Fibroblast of mammary gland (primary cell): ENCODE measurements at places on chromosomes 12 and 14.
A peak's percentile ranks its signal among the peaks of the same experiment; 100 is the strongest.

DNA sequence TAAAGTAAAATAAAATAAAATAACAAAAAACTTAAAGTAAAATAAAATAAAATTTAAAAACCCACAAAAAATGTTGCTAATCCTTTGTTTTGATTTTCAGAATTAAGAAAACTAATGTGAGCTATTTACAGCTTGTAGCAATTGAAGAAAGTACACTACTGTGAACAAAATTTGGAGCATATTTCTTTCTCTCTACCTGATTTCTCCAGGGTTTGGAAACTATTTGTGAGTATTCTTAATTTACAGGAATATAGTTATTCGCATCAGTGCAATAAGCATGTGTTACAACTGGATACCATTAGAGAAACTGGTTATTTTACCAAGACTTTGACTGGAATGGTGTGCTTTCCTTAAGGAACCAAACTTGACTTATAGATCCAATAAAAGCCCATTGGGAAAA, 86.1 kb upstream of the CNOT2 start:
- no peak for DNase-seq

DNA sequence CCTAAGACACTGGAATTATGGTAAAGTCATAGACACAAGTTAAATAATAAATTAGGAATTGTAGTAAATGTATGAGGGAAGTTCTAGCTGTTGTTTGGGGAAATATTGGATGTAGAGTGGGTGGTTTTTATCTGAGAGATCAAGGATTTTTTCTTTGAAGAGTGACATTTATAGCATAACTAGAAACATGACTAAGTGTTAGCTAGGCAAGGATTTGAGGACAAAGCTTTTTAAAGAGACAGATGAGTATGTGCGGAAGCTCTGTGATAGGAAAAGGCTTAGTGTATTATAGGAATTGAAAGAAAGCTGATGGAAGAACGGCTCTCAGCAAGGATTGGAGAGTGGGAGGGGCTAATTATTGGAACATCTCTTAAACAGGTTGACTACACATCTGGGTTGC, 24.5 kb downstream of the PDZRN4 start:
- no peak for DNase-seq

DNA sequence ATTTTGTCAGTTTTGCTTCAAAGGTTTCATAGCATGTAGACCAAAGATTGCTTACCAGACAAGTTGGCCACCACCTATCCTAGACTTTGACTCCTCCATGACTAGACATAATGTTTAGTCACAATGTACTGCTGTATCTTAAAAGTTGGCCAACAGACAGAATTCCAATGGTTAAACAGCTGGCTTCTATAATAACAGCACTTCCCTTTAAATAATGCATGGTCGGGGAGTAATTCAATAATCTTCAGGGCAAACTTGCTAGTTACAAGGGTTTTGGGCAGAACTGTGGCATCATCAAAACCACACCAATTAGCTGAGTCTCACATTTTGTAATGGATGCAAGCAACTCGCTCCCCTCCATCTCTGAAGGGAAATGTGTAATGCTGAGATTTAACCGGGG, 56.9 kb downstream of the IGF1 start:
- no peak for DNase-seq

DNA sequence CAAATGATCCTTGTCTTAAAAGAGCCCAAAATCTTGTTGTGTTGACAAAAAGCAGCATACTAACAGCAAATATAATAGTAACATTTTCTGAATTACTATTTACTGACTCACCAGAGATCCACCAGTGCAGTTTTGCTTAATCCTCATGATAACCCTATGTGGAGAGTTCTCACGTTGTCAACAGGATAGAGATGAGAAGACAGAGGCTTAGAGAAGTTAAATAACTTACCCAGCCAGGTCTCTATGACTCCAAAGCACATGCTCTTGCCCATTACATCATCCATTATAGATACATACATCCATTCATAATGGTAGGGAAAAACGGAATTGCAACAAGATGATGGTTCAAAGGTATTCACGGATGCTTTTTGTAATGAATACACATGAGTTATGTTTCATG, 111.9 kb downstream of the PAX9 start:
- peak; percentile 6 for DNase-seq

DNA sequence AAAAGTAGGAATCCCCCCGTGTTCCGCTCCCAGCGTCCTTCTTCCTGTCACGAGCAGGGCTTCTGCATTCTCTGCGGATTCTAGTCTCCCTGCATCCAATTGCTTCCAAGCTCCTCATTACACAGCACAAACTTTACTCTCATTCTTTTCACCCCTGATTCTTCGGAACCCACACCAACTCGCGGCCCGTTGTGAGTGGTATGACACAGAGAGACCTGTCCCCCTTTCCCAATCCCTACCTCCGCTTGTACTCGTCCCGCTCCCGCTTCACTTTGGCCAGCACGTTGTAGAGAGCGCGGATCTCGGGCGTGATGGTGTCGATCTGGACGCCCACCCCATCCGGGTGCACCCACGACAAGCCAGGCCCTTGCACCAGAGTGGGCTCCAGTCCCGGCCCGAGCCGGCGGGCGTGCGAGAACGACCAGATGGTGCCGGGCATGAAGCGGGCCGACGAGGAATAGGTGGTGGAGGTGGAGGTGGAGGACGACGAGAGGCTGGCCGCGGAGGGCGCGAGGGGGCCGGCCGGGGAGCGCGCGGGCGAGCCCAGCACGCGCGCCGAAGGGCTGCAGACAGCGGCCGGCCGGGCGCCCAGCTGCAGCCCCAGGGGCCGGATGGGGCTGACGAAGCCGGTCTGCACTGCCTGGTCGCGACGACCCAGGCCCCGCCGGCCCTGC, 687 bp downstream of the IFFO1 start:
- DNase-seq: no peak

DNA sequence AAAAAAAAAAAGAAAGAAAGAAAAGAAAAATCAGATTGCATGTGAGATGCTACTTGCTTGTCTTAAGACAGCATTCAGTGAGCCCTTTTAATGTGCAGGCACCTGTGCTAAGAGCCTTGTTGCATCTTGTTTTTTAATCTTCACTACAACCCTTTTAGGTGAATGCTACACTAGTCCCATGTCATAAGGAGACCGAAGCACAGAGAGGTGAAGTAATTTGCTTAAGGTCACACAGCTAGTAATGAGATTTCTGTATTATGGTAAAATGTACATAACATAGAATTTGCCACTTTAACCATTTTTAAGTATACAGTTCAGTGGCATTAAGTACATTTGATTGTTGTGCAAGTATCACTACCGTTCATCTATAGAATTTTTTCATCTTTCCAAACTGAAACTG, 32.1 kb upstream of the PWP1 start:
- DNase-seq: no peak

- peak; percentile 56 for DNase-seq
Measured at GRCh38 chr14:56659964-56660551, 80.5 kb downstream of the TMEM260 start.

DNA sequence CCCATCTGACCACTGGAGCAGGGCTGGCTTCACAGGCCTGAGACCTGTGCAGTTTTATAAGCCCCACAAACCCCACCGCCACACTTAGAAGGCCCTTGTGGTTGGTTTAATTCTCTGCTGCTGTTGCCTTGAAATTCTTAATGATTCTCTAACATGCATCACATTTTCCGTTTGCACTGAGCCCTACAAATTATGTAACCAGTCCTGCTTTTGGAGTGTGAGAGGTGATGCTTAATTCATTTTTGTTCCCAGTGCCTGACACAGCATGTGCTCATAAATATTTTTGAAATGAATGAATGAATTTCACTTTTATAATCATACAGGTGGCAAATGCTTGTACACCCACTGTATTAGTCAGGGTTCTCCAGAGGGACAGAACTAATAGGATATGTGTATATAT, 52.8 kb upstream of the PLXNC1 start:
- DNase-seq: no peak

DNA sequence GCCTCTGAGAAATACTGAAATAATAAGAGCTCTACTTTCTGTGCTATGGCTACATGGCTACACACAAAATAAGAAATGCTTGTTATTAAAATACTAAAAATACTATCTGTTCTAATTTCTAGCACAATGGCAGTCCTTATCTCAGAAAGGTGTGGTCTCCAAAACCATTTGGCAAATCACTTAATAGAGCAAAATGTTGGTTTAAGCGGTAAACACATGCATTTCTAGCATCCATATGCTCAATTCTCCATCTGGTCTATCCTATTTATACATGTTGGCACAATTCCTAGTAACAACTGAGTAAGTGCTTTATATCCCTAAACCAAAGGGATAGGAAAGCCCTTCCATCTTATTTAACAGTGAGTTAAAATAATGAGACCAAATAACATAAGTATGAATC, 107.0 kb downstream of the PAPLN start:
- DNase-seq: no peak

GRCh38 chr14:69090187-69090789, 62.6 kb downstream of the DCAF5 start:
- peak; percentile 49 for DNase-seq

DNA sequence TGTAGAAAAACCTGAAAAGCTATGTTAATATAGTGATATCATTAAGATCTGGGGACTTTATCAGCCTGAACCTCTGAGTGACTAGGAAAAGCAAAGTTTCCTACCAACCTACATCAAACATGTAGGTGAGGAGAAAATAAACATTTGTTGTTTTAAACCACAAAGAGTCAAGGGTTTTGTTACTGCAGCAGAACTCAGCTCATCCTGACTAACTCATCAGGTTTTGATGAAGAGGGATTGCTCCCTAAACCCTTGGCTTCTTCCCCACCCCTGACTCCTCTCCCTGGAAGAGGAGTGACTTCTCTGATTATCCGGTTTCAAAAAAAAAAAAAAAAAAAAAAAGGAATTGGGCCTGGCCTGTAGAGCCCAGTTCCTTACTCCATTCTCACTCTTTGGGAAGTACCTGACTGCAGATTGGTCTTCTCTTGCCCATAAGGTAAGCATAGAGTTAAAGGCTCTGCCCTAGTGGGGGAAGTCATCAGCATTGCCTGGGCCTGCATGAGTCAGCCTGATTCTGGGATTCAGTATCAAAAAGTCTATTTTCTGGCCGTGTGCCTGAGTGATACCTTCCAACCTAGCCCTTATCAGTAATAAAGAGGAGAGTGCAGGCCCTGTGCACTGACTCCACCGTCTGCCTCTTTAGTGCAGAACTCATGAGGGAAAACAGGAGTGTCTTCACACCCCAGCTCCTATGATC, 16.9 kb downstream of the BDKRB1 start:
- peak; percentile 42 for DNase-seq

DNA sequence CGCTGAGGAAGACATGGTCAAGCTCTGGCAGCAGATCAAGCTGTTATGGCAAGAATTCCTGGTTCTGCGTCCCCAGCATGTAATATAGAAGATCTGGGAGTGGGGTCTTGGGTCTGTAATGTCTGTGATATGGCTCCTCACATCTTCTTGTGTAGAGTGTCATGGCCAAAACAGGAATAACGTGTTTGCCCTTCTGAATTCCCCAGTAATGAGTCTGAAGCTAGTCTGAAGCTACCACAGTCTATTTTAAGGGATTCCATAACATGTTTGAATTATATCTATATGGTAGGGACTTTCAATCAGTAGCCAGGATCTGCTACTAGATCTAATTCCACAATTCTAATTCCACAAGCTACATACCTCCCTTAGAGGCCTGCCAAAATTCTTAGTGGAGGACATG, 31.4 kb upstream of the SOX5 start:
- no peak for DNase-seq
